ENCODE measurements at places on chromosomes 2 and 18. TPM values are rescaled to one million over a fixed set of nuclear protein-coding genes. Genes with fewer than 3 reads are reported as not detected.

PPIG gene
- 63.2 TPM for polyA plus RNA-seq

IL1RL2 gene
- 1.6 TPM for polyA plus RNA-seq

CAPN14 gene
- polyA plus RNA-seq = 0.23 TPM

FOXI3 gene
- polyA plus RNA-seq = 0.07 TPM

PRKAG3 gene
- polyA plus RNA-seq = 0.18 TPM

KCNS3 gene
- 31.7 TPM for polyA plus RNA-seq

KCNG3 gene
- polyA plus RNA-seq = 0.10 TPM

VSNL1 gene
- 13.8 TPM for polyA plus RNA-seq

CPLX4 gene
- not detected for polyA plus RNA-seq

CXCR1 gene
- not detected for polyA plus RNA-seq

ANKRD30BL gene
- polyA plus RNA-seq = 0.84 TPM

SERPINB10 gene
- polyA plus RNA-seq = not detected

ADNP2 gene
- polyA plus RNA-seq = 17.8 TPM

CTIF gene
- polyA plus RNA-seq = 32.3 TPM

KCNJ13 gene
- polyA plus RNA-seq = 5.0 TPM

ARHGAP25 gene
- polyA plus RNA-seq = 8.9 TPM

SLC39A6 gene
- 62.4 TPM for polyA plus RNA-seq

TMEM198 gene
- polyA plus RNA-seq = 3.0 TPM

FSIP2 gene
- 2.0 TPM for polyA plus RNA-seq

CD28 gene
- 3.3 TPM for polyA plus RNA-seq

ST6GAL2 gene
- polyA plus RNA-seq = 1.8 TPM

LYPD6B gene
- 29.0 TPM for polyA plus RNA-seq

PAIP2B gene
- 10.8 TPM for polyA plus RNA-seq

GRB14 gene
- polyA plus RNA-seq = 44.7 TPM

ZNF516 gene
- 50.9 TPM for polyA plus RNA-seq

ASXL3 gene
- 11.7 TPM for polyA plus RNA-seq

NDUFB3 gene
- 67.8 TPM for polyA plus RNA-seq

SPRED2 gene
- polyA plus RNA-seq = 27.3 TPM

POTEC gene
- polyA plus RNA-seq = 0.04 TPM

COBLL1 gene
- 14.6 TPM for polyA plus RNA-seq

C2orf72 gene
- polyA plus RNA-seq = 1.6 TPM

SLC9A4 gene
- not detected for polyA plus RNA-seq

GAL3ST2 gene
- polyA plus RNA-seq = 0.26 TPM

COL4A3 gene
- 7.5 TPM for polyA plus RNA-seq

SRBD1 gene
- 20.3 TPM for polyA plus RNA-seq

FAM228A gene
- polyA plus RNA-seq = 1.3 TPM

SPC25 gene
- 24.2 TPM for polyA plus RNA-seq

RAX gene
- polyA plus RNA-seq = not detected

LGALSL gene
- polyA plus RNA-seq = 118 TPM
